Transverse colon (tissue), 4 donors: ENCODE measurements at places on chromosomes 6 and 20.

GRCh38 chr6:13304580-13305260, 23.6 kb downstream of the TBC1D7 start:
- no peak for DNase-seq

GRCh38 chr6:48111143-48111506, at the start of gene PTCHD4:
Gene PTCHD4 (minus strand): TSS chr6:48111197. CDS start chr6:48068957, 42,240 bp downstream.
- no peak for DNase-seq

GRCh38 chr6:73516514-73517489, 4.0 kb downstream of the EEF1A1 start:
- no peak for DNase-seq

GRCh38 chr20:58073945-58074856, 154.3 kb downstream of the ANKRD60 start:
- no peak for DNase-seq

DNA sequence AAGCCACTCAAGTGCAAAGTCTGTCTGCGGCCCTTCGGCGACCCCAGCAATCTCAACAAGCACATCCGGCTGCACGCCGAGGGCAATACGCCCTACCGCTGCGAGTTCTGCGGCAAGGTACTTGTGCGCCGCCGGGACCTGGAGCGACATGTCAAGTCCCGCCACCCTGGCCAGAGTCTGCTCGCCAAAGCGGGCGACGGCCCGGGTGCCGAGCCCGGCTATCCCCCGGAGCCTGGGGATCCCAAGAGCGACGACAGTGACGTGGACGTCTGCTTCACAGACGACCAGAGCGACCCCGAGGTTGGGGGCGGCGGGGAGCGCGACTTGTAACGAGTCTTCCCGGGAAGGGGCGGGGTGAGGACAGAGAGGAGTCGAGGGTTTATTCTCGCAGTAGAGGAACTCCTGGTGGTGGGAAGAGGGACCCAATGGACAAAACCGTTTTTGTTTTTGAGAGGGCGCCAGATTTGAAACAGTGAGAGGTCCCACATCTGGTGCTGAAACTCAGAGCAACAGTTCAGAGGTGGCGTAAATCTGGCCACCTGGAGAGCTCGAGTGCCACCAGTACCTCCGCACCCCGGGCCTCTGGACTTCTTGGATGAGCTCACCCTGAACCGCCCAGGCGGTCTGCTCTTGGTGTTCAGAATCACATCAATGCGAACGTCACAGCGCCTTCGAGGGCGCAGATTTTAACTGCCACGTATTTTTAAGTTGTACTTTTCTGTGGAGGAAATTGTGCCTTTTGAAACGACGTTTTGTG, 8.0 kb downstream of the PRDM13 start:
- peak; percentile 17 for DNase-seq

GRCh38 chr6:16154904-16155303, 26.0 kb downstream of the MYLIP start:
- no peak for DNase-seq

- DNase-seq = no peak
Observed at GRCh38 chr6:157592541-157592940, 211.6 kb downstream of the ZDHHC14 start.
